Ovary (tissue), 10 donors: ENCODE measurements at places on chromosomes 3 and 15. TPM values are rescaled to one million over a fixed set of nuclear protein-coding genes. Genes with fewer than 3 reads are reported as not detected.

- H3K4me3 ChIP-seq: no peak overlapping the region
- no peaks in the 10 kb centered on the region for H3K36me3 ChIP-seq
- no peak for DNase-seq
- H3K27me3 ChIP-seq: no peaks in the 10 kb centered on the region
- no peak overlapping the region for H3K27ac ChIP-seq
- H3K4me1 ChIP-seq: peaks cover 23% of the 10 kb centered on the region
Observed at GRCh38 chr3:185930393-185931107, 7.3 kb downstream of the TRA2B start.

GRCh38 chr3:144351773-144352365, 380.2 kb downstream of the DIPK2A start:
- H3K27ac ChIP-seq: no peak overlapping the region
- no peaks in the 10 kb centered on the region for H3K27me3 ChIP-seq
- no peak for DNase-seq
- no peaks in the 10 kb centered on the region for H3K4me1 ChIP-seq

Gene SPSB4
- not detected for total RNA-seq

Gene HCLS1
- 13.5 TPM for total RNA-seq

Gene ITIH1
- not detected for total RNA-seq
